Activated CD4-positive, alpha-beta memory T cell treated with anti-CD3 and anti-CD28 coated beads, Interleukin-2, amount 10 ng/mL, durations not matched to agents 7 days and 5 days (primary cell): ENCODE measurements at places on chromosomes 11 and 22. TPM values are rescaled to one million over a fixed set of nuclear protein-coding genes. Genes with fewer than 3 reads are reported as not detected.

DNA sequence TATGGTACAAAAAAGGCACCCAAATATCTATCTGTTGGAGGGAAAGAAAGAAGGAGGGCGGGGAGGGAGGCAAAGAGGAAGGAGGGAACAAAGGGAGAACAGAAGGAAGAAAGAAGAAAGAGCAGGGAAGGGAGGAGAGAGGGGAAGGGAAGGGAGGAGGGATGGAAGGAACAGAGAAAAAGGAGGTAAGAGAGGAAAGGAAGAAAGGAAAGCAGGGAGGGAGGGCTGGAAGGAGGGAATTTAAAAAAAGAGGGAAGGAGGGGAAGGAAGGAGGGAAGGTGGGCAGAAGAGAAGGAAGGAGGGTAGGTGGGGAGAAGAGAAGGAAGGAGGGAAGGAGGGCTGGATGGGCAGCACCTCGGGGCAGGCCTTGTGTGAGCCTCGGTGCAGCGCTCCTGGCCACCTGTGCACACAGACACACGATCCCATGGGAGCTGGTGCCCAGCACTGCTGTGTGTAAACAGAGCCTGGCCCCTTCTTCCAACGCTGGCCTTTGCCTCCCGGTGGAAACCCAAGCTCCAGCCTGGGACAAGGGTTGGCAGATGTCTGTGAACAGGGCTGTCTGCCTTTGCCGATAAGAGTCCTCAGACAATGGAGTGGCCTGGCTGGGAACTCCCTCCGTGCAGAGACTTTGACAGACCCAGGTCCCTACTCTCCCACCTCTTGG lies 23.2 kb downstream of the SMIM38 start:
- H3K36me3 ChIP-seq: no peaks in the 10 kb centered on the region
- H3K4me1 ChIP-seq: no peaks in the 10 kb centered on the region
- DNase-seq: no peak
- no peaks in the 10 kb centered on the region for H3K27me3 ChIP-seq

- no peak for DNase-seq
- no peak overlapping the region for H3K4me3 ChIP-seq
- no peak overlapping the region for H3K27ac ChIP-seq
- H3K36me3 ChIP-seq: no peaks in the 10 kb centered on the region
- H3K27me3 ChIP-seq: no peaks in the 10 kb centered on the region
Measured at GRCh38 chr11:97800891-97801290, 1219.9 kb upstream of the CNTN5 start.

GRCh38 chr11:87465716-87466115 lies 428.0 kb downstream of the TMEM135 start:
- H3K27me3 ChIP-seq: no peaks in the 10 kb centered on the region
- H3K4me1 ChIP-seq: no peaks in the 10 kb centered on the region
- no peak for DNase-seq
- no peak overlapping the region for H3K4me3 ChIP-seq
- no peaks in the 10 kb centered on the region for H3K36me3 ChIP-seq

GRCh38 chr11:2663506-2663905 lies 36.3 kb downstream of the KCNQ1OT1 start:
- no peak overlapping the region for H3K27ac ChIP-seq
- H3K4me3 ChIP-seq: no peak overlapping the region
- no peaks in the 10 kb centered on the region for H3K4me1 ChIP-seq
- H3K36me3 ChIP-seq: peaks cover 17% of the 10 kb centered on the region
- no peak for DNase-seq

- DNase-seq: no peak
- H3K4me1 ChIP-seq: peaks cover 19% of the 10 kb centered on the region
- peaks cover 3% of the 10 kb centered on the region for H3K36me3 ChIP-seq
- peaks cover 27% of the 10 kb centered on the region for H3K27me3 ChIP-seq
- H3K4me3 ChIP-seq: no peak overlapping the region
Measured at GRCh38 chr11:68216171-68216938, 3.3 kb upstream of the KMT5B start.

GRCh38 chr22:20084547-20085413 lies 4.7 kb downstream of the DGCR8 start:
- H3K27me3 ChIP-seq: no peaks in the 10 kb centered on the region
- H3K4me3 ChIP-seq: no peak overlapping the region
- peaks cover 53% of the 10 kb centered on the region for H3K36me3 ChIP-seq
- no peak overlapping the region for H3K27ac ChIP-seq
- H3K4me1 ChIP-seq: peaks cover 50% of the 10 kb centered on the region

SELENOO gene
- 21.5 TPM for total RNA-seq

GRCh38 chr22:43832393-43833265 lies 20.5 kb upstream of the EFCAB6 start:
- H3K4me3 ChIP-seq: no peak overlapping the region
- DNase-seq: no peak
- H3K4me1 ChIP-seq: no peaks in the 10 kb centered on the region
- H3K27me3 ChIP-seq: peaks cover 4% of the 10 kb centered on the region
- no peak overlapping the region for H3K27ac ChIP-seq

GRCh38 chr11:71112454-71112853 lies 139.9 kb downstream of the SHANK2 start:
- no peaks in the 10 kb centered on the region for H3K36me3 ChIP-seq
- H3K27ac ChIP-seq: no peak overlapping the region
- H3K4me1 ChIP-seq: peaks cover 2% of the 10 kb centered on the region
- H3K27me3 ChIP-seq: no peaks in the 10 kb centered on the region
- no peak overlapping the region for H3K4me3 ChIP-seq

DNA sequence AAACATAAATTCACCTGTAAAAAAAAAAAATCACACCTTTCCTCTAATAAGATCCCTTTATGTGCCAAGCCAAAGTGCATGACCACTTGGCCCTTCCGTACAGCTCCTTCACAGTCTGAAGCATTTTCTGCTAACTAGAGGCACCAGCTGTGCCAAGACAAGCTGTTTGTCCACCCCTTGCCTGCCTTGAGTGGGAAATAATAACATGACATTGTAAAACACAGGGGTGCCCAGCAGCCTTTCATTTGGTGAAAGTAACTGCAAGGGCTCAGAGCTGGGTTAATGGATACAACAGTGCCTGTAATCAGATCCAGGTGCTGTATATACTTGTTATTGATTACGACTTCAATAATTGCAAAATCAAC lies 59.2 kb downstream of the DDIAS start:
- H3K4me1 ChIP-seq: peaks cover 57% of the 10 kb centered on the region
- peaks cover 19% of the 10 kb centered on the region for H3K27me3 ChIP-seq
- H3K36me3 ChIP-seq: peaks cover 38% of the 10 kb centered on the region
- no peak for DNase-seq
- peak overlapping the region; percentile 24 for H3K27ac ChIP-seq

- H3K27me3 ChIP-seq: peaks cover 24% of the 10 kb centered on the region
- H3K4me3 ChIP-seq: no peak overlapping the region
- no peaks in the 10 kb centered on the region for H3K36me3 ChIP-seq
- no peaks in the 10 kb centered on the region for H3K4me1 ChIP-seq
- no peak overlapping the region for H3K27ac ChIP-seq
Measured at GRCh38 chr11:126136507-126136906, 73.8 kb upstream of the CDON start.

SHISA8 gene
- total RNA-seq: not detected

DNA sequence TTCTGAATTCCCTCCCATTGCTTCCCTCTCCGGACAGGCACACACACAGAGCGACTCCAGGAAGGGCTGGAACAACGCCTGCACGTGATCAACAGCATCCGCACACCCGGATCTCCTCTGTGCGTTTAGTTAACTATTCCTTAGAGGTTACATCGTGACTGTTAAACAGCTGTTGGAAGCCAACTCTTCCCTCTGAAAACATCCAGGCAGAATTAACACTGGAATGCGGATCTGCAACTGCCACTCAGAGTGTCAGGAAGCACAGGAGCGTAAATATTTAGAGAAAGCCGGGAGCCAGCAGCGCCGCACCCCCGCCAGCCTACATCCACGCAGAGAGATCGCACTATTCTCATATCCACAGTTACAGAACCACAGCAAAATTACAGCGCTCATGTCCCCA lies 46.2 kb downstream of the SHANK2 start:
- DNase-seq: no peak
- H3K27me3 ChIP-seq: no peaks in the 10 kb centered on the region
- no peak overlapping the region for H3K4me3 ChIP-seq
- H3K27ac ChIP-seq: no peak overlapping the region
- no peaks in the 10 kb centered on the region for H3K36me3 ChIP-seq
- no peaks in the 10 kb centered on the region for H3K4me1 ChIP-seq
